WERI-Rb-1 (cell line): ENCODE measurements at places on chromosomes 2 and 18.

GRCh38 chr2:43225788-43226557, 433 bp downstream of the ZFP36L2 start:
- peak; percentile 66 for DNase-seq

GRCh38 chr18:66587430-66587829, 16.5 kb downstream of the CDH19 start:
- DNase-seq = no peak

- DNase-seq = no peak
Observed at GRCh38 chr2:228613133-228613850, 431.8 kb upstream of the SPHKAP start.

DNA sequence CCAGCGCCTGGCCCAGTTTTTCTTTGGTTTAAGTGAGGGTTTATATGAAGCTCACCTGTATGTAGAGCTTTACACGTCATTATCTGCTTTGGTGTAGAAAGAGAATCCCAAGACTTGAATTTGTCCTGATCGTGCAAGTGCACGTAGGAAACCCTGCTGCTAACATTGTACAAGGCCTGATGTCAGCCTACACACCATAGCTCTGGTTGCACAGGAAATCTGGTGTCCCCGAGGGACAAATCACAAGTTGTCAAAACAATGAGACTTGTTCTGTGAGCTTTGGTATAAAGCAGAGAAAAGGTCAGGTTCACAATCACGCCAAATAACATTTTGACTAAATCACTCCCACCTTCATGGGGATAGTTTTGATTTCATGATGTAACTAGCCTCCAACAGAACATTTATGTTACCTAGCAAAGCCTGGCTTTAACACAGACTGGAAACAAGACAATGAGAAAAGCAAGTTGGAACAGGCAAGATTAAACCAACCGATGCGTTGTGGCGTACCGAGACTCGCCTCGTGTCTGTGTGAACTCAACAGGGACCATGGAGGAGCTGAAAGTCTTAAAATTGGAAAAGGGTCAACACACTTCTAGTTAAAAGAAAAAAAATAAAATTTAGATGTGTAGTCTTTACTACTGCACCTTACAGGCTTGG, 41.4 kb downstream of the ZAP70 start:
- no peak for DNase-seq

GRCh38 chr2:161204846-161205245, 44.6 kb downstream of the TANK start:
- no peak for DNase-seq

GRCh38 chr2:16674154-16674553, 8.5 kb upstream of the CYRIA start:
- no peak for DNase-seq

- peak; percentile 87 for DNase-seq
Observed at GRCh38 chr2:217713395-217714286, 289.2 kb downstream of the TNS1 start.

- no peak for DNase-seq
Observed at GRCh38 chr18:59502274-59503175, 143.5 kb upstream of the LMAN1 start.

DNA sequence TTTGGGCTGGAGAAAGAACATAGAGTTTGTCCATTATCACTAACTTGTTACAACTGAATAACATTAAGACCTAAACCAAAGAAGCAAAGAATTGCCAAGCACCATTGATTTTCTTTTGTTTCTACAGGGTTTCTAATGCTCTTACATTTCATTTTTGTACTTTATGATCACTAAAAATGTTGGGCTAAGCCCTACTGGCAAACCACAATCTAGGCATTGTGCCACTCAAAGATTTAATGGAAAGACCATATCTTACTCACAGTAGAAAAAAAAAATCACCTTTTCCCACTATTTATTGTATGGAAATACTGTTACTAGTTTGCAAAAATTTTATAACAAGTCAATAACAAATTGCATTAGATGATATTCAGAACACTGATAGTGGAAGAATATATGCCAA, 447.4 kb upstream of the PKDCC start:
- no peak for DNase-seq

DNA sequence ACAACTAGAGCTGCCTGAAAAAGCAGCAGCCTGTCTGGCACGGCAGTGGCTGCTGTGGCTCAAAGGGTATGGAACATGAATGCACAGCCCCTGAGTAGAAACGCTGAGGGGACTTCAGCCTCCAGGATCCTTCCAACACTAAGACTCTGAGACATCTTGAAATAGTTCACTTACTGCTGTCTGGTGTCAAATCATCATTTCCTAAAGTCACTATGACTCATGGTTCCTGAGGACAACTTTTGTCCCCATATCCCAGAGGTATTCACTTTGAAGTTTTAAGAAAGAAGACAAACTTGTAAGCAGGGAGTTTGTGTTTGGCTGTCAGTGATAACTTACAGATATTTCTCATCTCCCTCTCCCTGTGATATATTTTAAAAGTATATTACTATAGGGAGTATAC, 33.3 kb upstream of the NEB start:
- no peak for DNase-seq

DNA sequence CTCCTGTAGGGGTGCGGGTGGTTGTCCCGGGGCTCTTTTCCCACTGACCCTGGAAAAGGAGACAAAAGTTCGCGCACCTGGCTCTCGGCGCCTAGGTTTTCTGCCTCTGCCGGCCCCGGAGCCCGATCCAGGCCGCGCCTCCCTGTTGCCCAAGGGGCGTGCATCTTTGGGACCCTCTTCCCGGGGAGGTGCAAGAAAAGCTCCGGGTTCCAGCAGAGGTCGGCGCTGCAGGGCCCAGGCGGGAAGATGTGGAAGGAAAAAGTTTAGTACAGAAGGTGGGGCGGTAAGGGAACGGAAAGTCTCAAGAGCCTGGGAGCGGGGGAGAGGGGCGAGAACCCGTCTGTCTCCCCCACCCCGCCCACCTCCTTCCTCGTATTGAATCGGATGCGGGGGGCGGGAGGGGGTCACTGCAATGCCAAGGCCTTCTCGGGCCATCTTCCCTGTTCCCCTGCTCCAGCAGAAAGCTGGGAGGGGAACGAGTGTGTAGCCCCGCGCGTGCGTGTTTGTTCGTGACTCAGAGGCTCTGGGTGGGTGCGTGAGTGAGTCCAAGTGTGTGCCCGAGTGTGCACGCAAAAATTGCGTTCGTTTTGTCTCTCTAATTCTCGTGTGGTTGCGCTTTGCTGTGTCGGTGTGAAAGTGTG, 6.3 kb upstream of the EN1 start:
- no peak for DNase-seq

- no peak for DNase-seq
Observed at GRCh38 chr2:218474527-218474926, 55.6 kb downstream of the VIL1 start.

GRCh38 chr18:5068851-5069250, 128.2 kb downstream of the AKAIN1 start:
- no peak for DNase-seq

DNA sequence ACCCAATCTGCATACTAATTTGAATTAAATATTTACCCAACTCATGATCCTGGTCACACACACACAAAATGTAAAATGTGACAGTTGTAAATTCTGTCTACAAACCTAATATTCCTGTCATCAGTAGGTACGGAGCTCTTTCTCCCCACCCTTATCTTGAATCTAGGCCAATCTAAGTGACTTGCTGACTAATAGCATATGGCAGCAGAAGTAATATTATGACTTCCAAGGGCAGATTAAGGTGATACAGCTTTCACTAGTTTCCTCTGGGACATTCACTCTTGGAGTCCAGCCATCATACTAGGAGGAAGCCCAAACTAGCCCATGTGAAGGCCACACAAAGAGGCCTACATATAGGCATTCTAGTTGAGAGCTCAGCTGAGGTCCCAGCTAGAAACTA, 89.4 kb downstream of the TMEM131 start:
- DNase-seq = no peak

- peak; percentile 50 for DNase-seq
Observed at GRCh38 chr2:241559323-241560161, 997 bp downstream of the BOK start.

GRCh38 chr2:132638313-132639040, 31.5 kb downstream of the LYPD1 start:
- no peak for DNase-seq

- DNase-seq = peak; percentile 38
Observed at GRCh38 chr2:182522405-182522896, 95.6 kb upstream of the PDE1A start.

- DNase-seq = peak; percentile 91
Observed at GRCh38 chr2:204205538-204205937, 269.0 kb downstream of the ICOS start.

GRCh38 chr2:177281400-177282180, 17.1 kb upstream of the NFE2L2 start:
- no peak for DNase-seq

GRCh38 chr2:33929467-33929866, 330.4 kb upstream of the FAM98A start:
- DNase-seq = no peak

DNA sequence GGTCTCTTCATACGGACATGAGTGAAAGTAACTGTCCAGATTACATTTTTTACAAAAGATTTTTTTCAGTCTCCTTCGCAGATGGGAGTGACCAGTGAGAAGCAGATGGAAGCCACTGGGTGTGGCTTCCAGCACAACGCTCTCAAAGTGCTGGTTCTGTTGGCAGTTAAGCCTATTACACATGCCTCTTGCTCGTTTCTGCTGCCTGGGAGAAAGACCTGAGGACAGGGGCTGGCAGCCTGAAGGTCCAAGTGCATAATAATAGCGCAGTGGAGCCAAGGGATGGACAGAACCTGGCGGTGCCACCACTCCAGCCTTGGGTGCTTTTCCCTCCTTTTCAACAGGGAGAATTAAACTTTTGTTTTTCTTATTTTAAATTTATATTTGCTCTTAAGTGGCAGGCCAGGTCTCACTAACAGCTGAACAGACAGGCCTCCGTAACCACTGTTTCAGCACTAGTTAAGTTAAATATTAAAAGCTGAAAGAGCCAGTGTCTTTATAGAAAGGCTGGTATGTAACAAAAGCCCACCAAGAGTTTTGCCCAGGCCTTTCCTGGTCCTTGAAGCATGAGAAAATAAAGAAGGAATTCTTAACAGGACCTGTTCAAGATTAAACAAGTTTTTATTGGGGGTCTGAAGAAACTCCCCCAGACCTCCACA, 1.2 kb upstream of the SKA1 start:
- DNase-seq = peak; percentile 85

- DNase-seq = no peak
Observed at GRCh38 chr2:219728991-219729487, 101.6 kb downstream of the SLC4A3 start.

GRCh38 chr2:218145124-218145523, 19.3 kb downstream of the CXCR2 start:
- no peak for DNase-seq

- DNase-seq = no peak
Observed at GRCh38 chr2:40243581-40244187, 208.2 kb downstream of the SLC8A1 start.

DNA sequence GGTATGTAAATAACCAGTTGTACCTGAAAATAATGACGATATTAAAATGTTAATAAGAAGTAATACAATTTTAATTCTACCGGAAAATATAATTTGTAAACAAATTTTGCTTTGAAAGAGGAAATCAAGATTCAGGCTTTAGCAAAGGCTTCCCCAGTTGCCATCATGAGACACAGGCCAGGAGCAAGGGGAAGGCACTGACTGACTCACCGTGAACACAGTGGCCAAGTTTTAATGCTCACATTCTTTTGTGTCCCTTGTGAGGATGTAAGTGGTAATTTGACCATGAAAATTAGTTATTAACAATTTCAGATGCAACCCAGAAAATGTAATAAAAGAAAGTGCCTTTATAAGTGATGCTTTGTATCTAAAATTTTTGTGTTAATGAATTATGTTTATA, 164.1 kb downstream of the GREB1L start:
- no peak for DNase-seq

GRCh38 chr2:134979221-134979620, 60.6 kb downstream of the CCNT2 start:
- DNase-seq = no peak

DNA sequence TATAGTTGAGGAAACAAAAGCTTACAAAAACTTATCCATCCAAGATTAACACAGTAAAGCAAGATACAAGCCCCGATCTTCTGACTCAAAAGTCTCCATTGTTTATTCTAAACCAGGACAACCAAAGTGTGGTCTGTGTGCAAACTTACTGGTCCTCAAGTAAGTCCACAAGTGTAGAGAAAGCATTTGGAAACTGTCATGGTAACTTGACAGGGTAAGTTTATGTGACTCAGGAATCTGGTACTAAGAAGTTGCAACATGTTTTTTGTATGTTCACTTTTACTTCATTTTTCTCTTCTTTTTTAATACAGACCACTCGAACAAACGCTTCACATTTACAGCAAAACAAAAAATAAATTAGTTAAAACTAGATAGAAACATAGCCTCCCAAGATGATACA, 9.4 kb downstream of the MBD2 start:
- no peak for DNase-seq

GRCh38 chr2:75716406-75716805, 5.7 kb upstream of the GCFC2 start:
- no peak for DNase-seq

DNA sequence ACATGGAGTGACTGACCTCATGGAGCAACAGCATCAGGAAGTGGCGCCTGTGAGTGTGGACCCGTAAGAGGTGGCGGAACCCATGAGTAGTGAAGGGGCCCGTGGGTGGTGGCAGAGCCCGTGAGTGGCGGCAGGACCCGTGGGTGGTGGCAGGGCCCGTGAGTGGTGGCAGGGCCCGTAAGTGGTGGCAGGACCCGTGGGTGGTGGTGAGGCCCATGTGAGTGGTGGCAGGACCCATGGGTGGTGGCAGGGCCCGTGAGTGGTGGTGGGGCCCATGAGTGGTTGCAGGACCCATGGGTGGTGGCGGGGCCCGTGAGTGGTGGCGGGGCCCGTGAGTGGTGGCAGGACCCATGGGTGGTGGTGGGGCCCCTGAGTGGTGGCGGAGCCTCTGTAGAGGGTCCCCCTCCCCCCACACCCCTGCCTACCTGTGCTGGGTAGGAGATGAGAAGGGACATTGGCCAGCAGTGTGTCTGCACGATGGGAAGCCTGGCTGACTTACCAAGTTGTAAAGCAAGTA, 407.7 kb upstream of the SALL3 start:
- DNase-seq = no peak

GRCh38 chr2:152552888-152553287, 164.4 kb downstream of the PRPF40A start:
- DNase-seq = no peak

DNA sequence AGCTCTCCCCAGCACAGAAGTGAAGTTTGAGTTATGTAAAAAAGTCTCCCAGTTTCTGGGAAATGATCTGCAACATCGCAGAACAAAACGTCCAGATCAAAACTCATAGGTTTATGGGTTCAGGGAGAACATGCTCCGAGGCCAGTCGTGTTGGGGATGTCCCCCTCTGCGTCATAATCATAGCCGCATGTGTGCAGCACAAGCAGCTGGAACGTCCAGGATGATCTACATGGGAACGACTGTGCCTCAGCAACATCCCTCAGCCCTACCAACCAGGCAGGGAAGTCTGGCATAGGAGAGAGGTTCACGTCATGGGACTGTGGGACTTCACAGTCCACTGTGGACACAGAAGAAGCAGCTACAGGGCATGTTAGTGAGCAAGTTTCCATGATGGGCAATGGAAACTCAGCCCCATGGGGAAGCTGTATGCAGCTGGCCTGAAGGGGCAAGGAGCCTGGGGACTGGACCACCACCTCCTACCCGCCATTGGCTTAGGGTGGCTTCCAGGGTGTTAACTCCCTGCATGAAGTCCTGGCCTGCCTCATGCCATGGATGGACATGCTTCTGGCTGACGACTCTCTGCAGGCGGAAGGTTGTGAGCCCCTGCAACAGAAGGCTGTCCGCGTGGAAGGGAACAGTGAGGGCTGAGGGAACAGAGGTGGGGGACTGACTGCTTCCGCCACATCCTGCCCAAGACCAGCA, 96.9 kb downstream of the COPS8 start:
- no peak for DNase-seq
